Placental pericyte (primary cell): ENCODE measurements at places on chromosomes 3 and 15. TPM values are rescaled to one million over a fixed set of nuclear protein-coding genes. Genes with fewer than 3 reads are reported as not detected.

CLEC3B gene
- total RNA-seq, result not detected in 2 replicates

MST1R gene
- total RNA-seq, result 0.43 and 1.3 TPM in 2 replicates

OSTN gene
- 3.4 TPM in 1 of 2 replicates, not detected in the other for total RNA-seq

GOLIM4 gene
- 65.0 and 74.3 TPM in 2 replicates for total RNA-seq

ANKUB1 gene
- total RNA-seq, result not detected in 2 replicates
